ENCODE measurements at places on chromosomes 4 and X. TPM values are rescaled to one million over a fixed set of nuclear protein-coding genes. Genes with fewer than 3 reads are reported as not detected.

- DNase-seq: no peak
Observed at GRCh38 chrX:8971116-8971515, 62.8 kb downstream of the FAM9B start.

The BEX5 gene
- total RNA-seq: 0.68 TPM

- no peak for DNase-seq
Observed at GRCh38 chrX:48045410-48046311, 25.8 kb downstream of the ZNF630 start.

The SATL1 gene
- not detected for total RNA-seq

The APEX2 gene
- 8.3 TPM for total RNA-seq

The LDOC1 gene
- total RNA-seq: 4.8 TPM

The UCP1 gene
- not detected for total RNA-seq

DNA sequence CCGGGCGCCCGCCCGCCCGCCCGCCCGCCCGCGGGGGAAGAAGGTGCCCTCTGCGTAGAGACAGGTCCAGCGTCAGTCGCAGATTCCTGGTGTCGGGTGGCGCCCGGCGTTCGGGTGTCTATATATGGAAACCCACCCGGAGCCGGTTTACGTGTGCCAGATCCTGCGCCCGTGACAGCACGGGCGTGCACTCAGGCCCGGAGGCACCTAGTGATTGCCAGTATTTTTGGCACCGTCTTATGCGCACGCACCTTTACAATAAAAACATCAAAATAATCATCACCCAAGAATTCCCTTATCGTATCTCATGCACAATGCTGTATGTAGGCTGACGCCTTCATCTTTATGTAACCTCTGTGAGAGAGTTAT lies 519 bp downstream of the SLC25A4 start:
- peak; percentile 77 for DNase-seq

GRCh38 chr4:140373328-140374129 lies at the start of gene SCOC:
TSS of gene SCOC (plus strand) at chr4:140373646. CDS start at chr4:140379171, 5,525 bp downstream.
- DNase-seq: peak; percentile 98

- DNase-seq: no peak
Observed at GRCh38 chr4:25792200-25792791, 70.5 kb downstream of the SEL1L3 start.

DNA sequence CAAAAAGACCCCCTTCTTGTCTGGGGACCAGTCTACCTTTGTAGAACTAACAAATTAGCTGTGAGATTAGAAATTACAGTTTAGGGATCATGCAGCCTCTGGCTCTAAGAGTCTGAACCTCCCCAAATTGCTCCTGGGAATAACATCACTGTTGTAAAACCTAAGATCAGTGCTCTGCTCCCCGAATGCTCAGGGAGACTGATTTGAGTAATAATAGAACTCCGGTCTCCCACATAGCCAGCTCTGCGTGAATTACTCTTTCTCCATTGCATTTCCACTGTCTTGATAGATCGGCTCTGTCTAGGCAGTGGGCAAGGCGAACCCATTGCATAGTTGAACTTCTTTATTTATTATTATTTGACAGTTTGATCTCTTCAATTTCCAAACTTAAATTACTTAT lies 160.8 kb upstream of the VCX3A start:
- no peak for DNase-seq

- DNase-seq: no peak
Observed at GRCh38 chrX:105816517-105816916, 5.8 kb upstream of the NRK start.

The RIPPLY1 gene
- total RNA-seq: not detected

GRCh38 chr4:34373456-34373855 lies 1870.9 kb downstream of the ARAP2 start:
- no peak for DNase-seq

- DNase-seq: no peak
Observed at GRCh38 chr4:76381986-76382385, 39.0 kb downstream of the CCDC158 start.

DNA sequence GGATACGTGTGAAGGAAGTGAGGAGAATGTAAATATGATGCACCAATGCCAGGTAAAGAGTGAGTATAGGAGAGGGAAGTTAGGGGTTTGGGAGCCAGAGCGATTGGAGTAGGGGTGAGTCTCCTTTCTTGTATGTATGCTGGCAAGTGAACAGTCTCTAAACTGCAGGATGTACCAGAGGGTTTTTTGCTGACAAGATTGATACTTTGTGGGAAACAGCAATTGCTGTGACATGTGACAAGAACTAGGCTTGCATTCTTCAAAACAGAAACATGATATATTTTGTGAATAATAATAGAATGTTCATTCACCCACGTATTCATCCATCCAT lies 706 bp downstream of the CHIC1 start:
- no peak for DNase-seq

- peak; percentile 72 for DNase-seq
Observed at GRCh38 chr4:8008391-8008790, 68.7 kb upstream of the AFAP1 start.

DNA sequence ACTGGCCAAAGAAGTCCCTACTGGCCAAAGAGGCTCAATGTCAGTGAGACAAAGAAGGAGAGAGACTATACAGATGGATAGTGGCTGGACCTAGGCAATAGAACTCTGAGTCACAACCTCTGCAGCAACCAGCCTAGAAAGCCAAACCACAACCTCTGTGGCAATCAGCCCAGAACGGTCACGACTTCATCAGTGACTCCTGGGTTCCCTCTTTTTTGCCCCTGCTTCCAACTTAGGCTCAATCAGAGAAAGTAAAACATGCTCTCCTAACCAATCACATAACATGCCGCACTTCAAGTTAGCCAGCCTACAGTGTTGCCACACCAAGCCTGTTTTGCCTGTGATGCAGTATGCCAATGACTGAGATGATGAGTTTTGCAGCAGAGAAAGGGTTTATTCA lies 203.4 kb downstream of the ANAPC10 start:
- DNase-seq: no peak

The ADH7 gene
- total RNA-seq: not detected

- DNase-seq: no peak
Observed at GRCh38 chrX:86806786-86807185, 658.5 kb downstream of the DACH2 start.

The NR3C2 gene
- total RNA-seq: 23.6 TPM

- DNase-seq: no peak
Observed at GRCh38 chr4:111046811-111047210, 423.9 kb upstream of the PITX2 start.
